NCI-H524 treated with DMSO at 0.1 percent for 48 hours (cell line): ENCODE measurements at places on chromosomes 6 and 20.

DNA sequence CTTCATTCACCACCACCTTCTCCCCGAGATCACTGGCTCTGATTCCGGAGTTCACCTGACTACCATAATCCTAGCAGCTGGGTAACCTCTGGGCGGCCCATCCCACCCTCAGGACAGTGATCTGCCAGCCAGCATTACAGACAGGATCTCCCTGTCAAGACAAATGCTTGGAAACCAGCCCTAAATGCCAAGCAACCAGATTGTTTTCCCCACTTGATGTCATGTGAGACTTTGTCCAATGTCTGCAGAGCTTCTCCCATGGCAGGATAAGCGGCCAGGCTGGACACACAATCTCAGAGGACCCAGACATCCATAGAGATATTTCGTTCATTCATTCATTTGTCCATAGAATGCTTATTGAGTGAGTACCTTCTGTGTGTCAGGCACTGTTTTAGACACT is 32.5 kb downstream of the PDYN start:
- no peak for DNase-seq

GRCh38 chr6:166691199-166691598 is 64.1 kb upstream of the RPS6KA2 start:
- DNase-seq, result no peak

- no peak for DNase-seq
These were observed 2.5 kb upstream of the NAA20 start for GRCh38 chr20:20014659-20015058.

- no peak for DNase-seq
These were observed 10.6 kb upstream of the SIRPD start for GRCh38 chr20:1568163-1568490.

DNA sequence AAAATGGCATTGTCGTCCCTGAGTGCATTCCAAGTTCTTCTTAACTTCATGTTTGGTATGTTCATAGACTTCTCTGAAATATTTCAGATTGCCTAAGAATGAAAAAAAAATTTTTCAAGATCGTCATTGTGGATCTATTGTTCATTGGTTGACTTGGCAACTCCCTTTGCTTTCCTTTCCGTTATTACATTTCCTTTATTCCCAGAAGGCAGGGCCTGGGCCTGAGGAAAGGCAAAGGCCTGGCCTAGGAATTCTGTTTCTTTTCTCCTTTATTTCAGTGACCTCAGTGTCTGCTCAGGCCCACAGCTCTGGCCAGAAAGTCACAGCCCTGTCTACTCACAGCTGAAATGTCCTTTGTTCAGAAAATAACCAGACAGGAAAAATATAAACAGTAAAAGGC is 401.6 kb upstream of the PLCB4 start:
- no peak for DNase-seq

GRCh38 chr6:129575378-129576118 is 134.4 kb downstream of the ARHGAP18 start:
- peak; percentile 12 for DNase-seq

- no peak for DNase-seq
These were observed 260.3 kb downstream of the CD109 start for GRCh38 chr6:73956305-73956704.

DNA sequence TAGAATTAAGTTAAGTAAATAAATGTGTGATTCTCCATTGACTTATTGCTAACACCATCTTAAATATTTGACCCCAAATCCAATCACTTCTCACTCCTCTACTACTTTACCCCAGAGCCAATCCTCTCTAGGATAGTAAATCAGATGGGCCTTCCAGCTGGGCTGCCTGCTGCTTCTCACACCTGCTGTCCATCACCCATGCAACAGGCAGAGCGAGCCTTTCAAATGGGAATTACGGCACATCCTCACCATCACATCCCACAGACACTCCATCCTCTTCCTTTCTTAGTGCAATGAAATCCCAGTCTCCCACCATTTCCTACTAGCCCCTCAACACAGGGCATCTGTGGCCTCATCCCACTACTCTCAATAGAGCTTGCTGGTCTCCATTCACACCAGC is 34.0 kb downstream of the HLA-F start:
- no peak for DNase-seq

DNA sequence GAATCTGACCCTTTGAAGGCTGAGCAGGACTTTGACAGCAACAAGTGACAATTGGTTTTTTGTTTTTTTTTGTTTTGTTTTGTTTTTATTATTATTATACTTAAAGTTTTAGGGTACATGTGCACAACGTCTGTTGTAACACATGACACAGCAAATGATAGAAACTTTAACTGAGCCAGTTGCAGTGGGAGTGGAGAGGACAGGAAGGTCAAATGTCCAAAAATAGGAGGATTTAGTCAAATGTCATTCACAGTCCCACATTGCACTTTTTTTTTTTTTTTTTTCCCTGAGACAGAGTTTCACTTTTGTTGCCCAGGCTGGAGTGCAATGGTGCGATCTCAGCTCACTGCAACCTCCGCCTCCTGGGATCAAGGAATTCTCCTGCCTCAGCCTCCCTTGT is 223.0 kb downstream of the HIVEP2 start:
- DNase-seq, result no peak

DNA sequence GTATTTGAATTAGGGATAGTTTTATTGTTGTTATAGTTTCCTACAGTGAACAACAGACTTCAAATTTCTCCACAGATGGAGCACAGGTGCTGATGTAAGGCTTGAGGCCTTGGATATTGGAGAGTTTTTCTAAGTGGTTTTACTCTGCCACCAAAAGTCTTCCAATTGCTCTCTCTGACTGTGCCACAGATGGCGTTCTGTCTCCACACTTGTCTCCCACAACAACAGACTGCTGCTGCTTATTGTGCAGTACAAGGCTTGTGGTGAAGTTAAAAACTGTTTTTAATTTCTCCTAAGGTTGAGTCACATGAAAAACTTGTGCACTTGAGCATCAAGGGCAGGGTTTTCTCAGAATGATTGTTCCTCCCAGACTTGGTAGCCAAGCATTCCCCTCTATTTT is 460.9 kb upstream of the KHDRBS2 start:
- peak; percentile 68 for DNase-seq

DNA sequence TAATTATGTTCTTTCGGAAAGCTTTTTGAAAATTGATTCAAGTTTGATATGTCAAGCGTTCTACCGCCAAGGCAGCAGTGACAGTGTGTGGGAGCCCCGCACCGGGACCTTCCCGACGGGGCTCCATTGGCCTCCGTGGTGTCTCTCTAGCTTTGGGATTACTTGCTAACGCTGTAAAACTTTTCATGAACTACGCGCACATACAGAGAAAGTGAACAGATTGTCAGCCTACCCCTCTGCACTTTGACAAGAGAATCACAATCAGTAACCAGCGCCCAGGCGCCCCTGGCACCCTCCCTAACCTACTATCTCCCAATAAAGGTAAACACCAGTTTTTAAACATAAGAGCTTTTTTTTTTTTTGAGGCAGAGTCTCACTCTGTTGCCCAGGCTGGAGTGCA is 274.8 kb downstream of the CDH4 start:
- DNase-seq, result no peak

DNA sequence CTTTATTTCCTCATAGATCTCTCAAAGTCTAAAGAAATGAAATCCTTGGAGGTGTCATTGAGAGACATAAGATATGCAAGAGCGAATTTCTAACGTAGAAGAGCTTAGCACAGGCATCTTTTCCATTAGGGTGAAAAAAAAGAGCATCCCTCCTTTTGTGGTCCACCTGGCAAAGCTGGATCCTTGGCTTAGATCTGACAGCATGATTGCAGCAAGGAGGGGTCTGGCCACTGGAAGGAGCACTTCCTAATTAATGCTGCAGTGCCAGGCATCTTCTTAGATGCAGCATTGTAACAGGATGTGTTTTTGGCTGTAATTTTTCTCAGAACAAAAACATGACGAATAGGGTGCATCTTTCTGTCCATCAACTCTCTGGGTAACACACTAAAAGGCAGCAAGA is 60.1 kb upstream of the TFAP2D start:
- no peak for DNase-seq

GRCh38 chr6:85684809-85685171 is 42.1 kb upstream of the SYNCRIP start:
- no peak for DNase-seq

- DNase-seq, result no peak
These were observed 64.9 kb downstream of the ME1 start for GRCh38 chr6:83365931-83366330.

DNA sequence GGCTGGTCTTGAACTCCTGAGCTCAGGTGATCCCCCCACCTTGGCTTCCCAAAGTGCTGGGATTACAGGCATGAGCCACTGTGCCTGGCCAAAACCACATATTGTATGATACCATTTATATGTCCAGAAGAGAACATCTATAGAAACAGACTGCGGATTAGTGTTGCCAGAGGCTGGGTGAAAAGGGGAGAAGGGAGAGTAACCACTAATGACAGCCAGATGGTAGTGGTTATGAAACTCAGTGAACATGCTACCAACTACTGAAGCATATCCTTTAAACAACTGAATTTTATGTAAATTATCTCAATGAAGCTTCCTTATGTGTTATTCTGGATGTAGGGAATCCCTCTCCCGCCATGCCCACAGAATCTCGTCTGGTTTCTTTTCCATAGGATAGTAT is 15.7 kb downstream of the SLC23A2 start:
- DNase-seq, result peak; percentile 54

DNA sequence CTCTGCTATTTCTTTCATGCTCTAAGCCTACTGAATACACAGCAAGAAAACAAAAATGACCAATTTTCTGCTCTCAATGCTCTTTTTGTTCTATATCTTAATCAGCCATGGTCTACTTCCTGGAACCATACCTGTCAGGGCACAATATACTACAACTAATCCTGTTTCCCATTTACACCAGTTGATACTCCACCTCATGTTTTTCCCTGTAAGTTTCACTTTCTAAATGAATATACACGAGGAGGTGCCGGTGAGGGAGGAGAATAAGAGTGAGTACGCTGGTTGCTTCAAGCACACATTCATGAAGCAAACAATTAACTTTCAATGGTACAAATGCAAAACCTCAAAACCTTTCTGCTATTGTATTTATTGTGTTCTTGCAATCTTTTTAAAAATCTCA is 443.1 kb upstream of the ID4 start:
- no peak for DNase-seq

- DNase-seq, result no peak
These were observed 289.2 kb downstream of the OGFRL1 start for GRCh38 chr6:71577766-71578165.

DNA sequence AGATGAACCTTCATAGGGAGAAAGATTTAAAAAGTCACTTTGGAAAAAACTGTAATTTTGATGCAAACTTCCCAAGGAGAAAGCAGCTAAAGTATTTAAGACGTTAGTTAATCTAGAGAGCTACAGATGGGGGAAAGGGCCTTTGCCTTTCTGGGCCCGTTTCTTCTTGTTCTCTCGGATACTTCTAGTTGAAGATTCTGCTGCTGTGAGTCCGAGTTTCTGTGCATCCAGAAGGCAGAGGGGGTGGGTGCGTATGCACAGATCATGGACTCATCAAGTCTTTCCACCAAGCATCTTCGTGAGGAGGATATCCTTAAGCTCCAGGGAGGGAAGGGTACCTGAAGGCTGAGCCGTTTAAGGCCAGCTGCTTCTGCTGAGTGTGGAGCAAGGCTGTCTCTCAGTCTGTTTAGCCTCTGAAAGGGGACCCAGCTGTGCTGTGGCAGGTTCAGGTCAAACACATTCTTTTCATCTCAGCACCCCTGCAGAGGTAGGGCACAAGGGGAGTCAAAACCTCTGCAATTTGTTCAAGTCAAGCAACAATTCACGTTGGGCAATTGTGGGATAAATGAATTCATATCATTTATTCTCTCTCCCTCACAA is 4.3 kb downstream of the LAMP5 start:
- DNase-seq, result no peak

DNA sequence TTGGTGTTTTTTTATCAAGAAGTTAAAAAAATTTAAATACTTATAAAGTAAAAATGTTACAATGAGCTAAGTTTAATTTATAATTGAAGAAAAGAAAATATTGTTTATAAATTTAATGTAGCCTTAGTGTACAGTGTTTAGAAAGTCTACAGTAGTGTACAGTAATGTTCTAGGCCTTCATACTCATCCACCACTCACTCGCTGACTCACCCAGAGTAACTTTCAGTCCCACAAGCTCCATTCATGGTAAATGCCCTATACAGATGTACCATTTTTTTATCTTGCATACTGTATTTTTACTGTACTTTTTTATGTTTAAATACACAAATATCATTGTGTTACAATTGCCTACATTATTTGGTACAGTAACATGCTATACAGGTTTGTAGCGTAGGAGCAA is 26.0 kb downstream of the HTR1E start:
- DNase-seq, result no peak

DNA sequence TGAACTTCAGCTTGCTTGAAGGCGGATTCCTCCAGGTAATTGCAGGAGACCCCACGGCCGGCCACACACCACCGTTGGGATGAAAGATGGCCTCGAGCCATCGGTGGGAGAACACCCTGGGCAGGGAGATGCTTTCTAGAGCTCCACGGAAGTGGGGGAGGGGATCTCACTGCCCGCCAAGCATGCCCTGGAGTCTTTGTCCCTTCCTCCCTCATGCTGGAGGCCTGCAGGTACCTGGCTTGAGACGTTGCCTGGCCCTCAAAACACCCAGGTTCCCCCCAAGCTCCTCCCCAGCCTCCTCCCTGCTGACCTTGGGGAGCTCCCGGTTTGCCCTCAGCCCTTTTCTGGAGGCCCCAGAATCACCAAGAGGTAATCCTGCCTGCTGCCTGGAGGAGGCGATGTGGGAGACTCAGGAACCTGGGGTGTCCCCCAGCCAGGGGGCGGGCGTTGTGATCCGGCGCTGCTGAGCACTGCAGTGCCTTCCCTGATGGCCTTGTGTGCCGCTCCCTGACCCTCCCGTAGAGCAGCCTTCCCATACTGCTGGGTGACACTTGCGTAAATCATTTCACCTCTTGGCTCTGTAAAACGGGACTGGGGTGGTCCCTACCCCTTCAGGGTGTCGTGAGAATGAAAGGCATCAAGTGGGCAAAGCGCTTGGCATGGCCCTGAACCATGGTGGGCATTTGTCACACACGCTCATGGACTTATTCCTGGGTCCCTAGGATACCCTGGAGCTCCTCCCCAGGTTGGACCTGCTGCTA is 91.4 kb downstream of the CEBPB start:
- DNase-seq, result no peak

DNA sequence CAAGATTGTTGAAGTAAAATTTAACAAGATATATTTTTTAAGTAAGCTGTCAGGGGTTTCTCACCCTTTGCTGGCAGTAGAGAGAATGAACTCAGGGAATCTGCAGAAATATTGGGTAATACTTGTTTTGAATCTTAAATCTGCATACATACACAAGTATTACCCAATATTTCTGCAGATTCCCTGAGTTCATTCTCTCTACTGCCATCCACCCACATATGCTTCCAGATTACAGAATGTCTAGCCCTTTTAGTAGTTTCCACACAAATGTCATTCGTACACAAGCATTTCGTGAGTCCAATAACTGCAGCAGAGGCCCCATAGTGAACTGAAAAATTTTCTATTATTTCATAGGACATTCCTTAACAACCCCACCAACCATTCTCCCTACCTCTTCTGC is 69.6 kb upstream of the TNFRSF21 start:
- no peak for DNase-seq

GRCh38 chr20:63006540-63007359 is at the start of gene BHLHE23:
Gene BHLHE23 (minus strand): TSS chr20:63006964. CDS start chr20:63006774, 190 bp downstream.
- no peak for DNase-seq

- DNase-seq, result no peak
These were observed 28.9 kb downstream of the ILRUN start for GRCh38 chr6:34667481-34668238.
